ENCODE measurements at places on chromosomes 12 and 14.

DNA sequence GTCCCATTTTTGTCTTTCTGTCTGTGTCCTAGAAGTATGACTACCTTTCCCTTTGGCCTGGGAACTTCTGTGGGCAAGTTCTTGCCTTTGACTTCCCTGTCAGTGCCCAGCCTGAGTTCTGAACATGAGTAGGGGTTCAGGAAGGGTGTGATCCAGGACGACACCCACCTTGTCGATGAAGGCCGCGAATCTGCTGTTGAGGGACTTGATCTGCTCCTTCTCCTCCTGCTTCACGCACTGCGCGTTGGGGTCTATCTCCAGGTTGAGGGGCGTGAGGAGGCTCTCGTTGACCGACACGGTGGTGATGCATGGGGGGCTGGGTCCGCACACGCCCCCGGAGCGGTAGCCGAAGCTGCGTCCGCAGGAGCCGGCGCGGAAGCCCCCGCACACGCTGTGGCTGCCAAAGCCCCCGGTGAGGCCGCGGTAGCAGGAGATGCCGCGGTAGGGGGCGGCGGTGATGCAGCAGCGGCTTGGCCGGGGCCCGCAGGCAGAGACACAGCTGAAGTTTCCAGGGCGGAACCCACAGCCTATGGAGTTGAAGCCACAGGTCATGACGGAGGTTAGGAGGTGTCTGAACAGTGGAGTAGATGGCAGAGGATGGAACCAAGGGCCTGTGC lies at the start of gene KRT83:
KRT83 (minus strand) TSS at position 615 of the 617 bp plus-strand sequence; CDS start at position 552, 63 bp downstream.
- no peak for DNase-seq

DNA sequence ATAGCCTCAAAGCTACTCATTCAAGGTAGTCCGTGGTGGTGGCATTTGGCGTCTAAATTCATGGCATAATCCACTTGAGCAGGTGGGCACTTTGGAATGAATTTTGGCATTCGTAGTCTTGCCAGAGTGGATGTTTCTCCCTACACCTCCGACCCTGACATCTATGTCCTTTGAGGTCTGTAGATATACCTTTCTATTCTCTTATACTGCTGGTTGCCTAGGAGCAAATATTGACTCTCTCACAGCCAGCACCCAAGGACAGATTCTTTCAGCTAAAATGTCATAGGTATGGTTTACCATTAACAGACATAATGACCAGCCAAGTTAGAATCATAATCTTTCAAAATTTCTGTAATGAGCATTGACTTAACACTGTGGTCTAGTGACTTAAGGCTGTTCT lies 47.4 kb upstream of the FLRT2 start:
- no peak for DNase-seq

- DNase-seq = no peak
Observed at GRCh38 chr12:96445691-96446583, 43.4 kb upstream of the CFAP54 start.

DNA sequence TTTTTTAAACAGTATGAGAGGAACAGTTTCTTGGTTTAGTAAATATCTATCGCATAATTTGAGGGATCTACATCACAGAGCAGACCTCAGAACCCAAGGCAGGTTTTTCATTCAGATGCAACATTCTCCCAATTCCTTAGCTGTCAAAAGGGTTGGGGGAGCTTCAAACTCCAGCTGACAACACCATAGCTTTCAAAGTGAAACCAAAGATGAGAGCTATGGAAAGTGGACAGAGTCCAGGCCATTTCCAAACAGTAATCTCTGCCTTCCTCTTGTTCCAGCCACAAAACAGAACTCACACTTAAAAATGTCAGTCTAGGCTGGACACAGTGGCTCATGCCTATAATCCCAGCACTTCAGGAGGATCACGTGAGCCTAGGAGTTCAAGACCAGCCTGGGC lies 87.8 kb downstream of the SPRING1 start:
- DNase-seq = no peak

DNA sequence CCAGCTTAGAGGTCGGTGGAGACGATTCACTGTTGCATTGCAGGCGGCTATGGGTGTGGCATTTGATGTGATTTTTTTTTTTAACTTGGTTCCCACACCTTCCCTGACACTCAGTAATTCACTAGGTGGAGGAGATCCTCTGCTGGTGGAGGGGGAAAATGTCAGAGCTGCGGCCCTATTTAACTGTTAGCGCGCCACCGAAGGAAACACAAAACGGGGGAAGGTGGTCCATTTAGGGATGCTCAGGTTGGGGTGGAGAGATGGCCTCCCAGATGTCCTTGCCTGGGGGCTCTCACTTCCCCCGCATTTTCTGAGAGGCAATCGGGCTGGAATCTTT lies 4.3 kb upstream of the HOXC12 start:
- no peak for DNase-seq

- no peak for DNase-seq
Observed at GRCh38 chr12:124322271-124322998, 27.5 kb downstream of the RFLNA start.

DNA sequence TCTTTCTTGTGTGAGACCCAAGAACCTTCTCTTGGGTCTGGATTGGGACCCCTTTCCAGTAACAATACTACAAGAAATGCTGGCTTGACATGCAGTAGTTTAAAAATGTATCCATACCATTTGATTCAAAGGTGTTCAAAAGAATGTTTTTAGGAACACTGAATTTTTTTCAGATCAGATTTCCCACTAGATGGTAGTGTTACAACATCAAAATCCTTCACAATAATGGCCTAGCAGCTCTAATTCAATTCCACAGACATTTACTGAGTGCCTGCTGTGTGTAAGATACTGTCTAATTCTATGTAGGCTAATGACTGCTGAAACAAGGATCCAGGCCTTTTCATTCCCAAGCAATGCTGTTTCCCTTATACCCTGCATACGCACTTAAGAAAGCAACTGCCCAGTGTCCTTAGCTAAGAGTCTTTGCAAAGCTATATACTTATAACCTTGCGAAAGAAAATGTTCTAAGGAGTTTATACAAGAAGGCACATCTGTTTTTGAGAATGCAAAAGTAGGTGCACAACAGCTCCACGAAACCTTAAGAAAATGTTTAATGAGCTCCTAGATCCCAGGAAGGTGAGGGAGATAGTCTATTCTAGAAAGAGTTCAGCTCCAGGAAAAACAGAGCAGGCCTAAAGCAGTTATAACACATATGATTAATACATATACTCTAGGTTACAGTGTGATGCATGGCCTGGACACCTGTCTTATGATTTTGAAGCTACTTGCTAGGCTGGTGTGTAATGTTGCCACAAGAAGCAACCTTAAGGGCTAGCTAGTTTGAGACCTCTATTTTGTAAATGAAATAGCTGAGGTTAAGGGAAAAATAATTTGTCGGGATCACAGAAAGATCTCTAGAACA lies 50.9 kb upstream of the PKP2 start:
- peak; percentile 18 for DNase-seq

- no peak for DNase-seq
Observed at GRCh38 chr14:69772082-69773017, 5.4 kb downstream of the SRSF5 start.

DNA sequence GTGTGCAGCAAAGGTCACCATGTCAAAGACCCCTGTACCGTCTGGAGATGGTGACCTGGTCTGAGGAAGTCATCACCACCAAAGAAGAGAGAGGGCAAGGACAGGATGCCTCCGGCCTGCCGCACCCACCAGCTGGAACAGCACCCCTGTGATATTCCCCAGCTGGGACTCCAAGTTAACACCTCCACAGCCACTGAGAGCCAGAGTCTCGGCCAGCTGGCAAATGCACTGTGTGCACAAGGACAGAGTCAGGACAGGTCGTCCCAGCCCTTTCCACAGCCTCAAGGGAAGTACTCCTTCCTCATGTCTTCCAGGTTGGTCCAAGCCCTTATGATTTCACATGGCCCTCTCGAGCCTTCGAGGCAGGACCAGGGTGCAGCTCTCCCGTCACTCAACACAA lies 19.3 kb upstream of the FKBP4 start:
- DNase-seq = no peak

DNA sequence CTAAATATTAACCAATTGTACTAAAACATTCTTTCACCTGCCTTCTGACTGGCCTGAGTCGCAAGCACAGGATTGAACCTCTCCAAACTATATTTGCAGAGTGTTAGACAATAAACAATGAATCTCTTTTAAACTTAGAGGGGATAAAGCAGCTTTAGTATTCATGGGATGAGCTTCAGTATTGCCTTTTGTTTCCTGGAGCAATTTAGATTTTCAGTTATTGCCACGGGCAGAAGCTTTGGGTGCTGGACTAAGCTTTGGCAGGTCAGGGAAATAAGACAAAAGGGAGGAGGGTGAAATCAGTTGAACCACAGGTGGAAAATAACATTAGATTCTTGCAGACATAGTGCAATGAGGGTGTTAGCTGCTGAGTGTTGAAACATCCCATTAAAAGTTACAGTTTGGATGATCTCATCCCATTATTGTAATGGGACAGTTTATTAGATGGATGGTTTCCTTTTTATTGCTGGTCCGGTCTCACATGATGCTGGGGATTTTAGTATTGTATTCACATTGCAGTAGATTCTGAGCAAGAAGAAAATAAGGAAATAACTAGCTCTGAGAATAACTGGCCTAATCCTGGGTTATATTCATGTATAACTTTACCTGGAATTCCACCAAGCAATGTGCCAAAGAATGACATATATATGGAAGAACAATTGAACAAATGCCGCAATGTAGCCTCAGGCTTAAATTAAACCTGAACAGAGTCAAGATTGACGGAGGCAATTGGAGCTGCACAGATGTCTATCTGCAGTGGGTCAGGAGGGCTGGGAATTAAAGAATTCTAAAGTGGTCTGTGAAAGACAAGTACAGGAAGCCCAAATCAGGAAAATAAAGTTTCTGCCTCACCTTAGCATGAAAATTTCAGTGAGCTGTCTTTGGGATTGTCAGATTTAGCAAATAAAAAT lies 1092.8 kb upstream of the SEL1L start:
- no peak for DNase-seq

DNA sequence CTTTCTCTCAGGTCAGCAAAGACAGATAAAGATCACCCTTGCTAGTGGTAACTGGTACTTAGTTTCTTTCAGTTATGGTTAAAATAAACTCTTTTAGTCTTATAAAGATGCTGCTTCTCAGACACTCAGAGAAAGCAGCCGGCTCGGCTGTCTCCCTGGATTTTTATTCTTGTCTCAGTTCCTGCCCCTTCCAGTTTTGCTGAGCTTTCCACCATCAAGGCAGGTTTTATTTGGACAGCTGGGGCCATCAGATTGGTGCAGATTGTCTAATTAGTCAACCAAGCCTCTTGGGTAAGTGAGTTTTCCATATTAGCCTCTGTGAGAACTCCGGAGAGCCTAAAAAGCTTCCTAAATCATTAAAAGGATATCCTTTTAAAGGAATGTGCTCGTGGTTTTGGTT lies 130.8 kb upstream of the BMP4 start:
- DNase-seq = no peak

- DNase-seq = no peak
Observed at GRCh38 chr14:93962701-93963601, 13.4 kb downstream of the ASB2 start.

- DNase-seq = no peak
Observed at GRCh38 chr14:75675265-75675960, 14.4 kb downstream of the TTLL5 start.

- no peak for DNase-seq
Observed at GRCh38 chr12:10170216-10170615, 1.7 kb downstream of the OLR1 start.

DNA sequence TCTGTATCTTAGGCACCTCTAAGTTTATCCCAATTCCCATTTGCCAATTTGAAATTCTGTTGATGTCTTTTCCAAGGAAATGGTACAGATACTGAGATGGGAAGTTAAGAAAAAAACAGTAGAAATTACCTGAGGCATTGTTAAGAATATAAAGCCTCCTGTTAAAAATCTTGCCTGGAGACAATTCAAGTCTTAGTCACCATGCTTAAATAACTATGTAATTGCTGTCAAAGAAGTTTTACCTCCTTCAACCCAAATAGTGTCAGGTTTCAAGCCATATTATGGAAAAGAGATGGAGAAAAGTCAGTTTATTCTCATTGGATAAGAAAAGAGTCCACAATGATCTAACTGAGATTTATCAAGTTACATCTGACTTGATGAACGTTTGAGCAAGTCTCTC lies 974.7 kb downstream of the GALC start:
- DNase-seq = no peak

DNA sequence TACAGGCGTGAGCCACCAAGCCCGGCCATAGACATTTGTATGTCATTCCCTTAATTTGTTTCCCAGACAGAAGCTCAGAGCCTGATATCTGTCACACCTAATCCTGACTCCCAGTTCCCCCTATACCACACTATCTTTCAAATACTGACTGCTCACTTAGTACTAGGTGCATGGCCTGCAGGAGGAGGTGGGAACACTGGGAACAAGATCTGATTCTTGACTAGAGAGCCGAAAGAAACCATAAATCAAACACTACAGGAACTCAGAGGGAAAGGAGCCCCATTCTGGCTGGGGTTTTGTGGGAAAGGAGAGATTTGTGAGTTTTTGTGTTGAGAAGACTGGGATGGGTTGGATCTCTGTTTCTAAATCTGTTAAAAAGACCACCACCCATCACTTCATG lies 4.9 kb downstream of the KHNYN start:
- DNase-seq = no peak

- no peak for DNase-seq
Observed at GRCh38 chr14:77116172-77116817, 18.2 kb downstream of the CIPC start.

- DNase-seq = no peak
Observed at GRCh38 chr12:120257041-120257821, 8.3 kb downstream of the PXN start.

GRCh38 chr12:64840119-64840518 lies 15.7 kb downstream of the TBC1D30 start:
- peak; percentile 5 for DNase-seq

- DNase-seq = no peak
Observed at GRCh38 chr12:54870048-54870447, 15.7 kb downstream of the MUCL1 start.

GRCh38 chr14:60679566-60680258 lies 30.4 kb upstream of the SIX1 start:
- DNase-seq = no peak

DNA sequence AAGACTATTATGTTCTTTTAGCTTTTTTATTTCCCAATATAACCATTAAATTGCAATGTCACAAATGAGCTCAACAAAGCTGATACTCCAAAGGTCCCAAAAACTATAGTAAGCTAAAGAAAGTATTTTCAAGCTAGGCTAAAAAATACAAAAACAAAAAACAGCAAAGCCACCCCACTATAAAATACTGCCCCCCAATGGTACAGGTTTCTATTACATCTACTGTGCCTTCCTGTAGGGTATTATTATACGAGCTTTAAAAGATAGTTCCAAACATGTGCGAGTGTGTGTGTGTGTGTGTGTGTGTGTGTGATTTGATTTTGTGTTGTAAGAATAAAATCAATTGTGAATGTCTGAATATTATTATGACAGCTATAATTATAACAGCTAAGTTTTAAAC lies 1.1 kb downstream of the IFNG start:
- peak; percentile 13 for DNase-seq
